ENCODE measurements at places on chromosomes 2 and 18. TPM values are rescaled to one million over a fixed set of nuclear protein-coding genes. Genes with fewer than 3 reads are reported as not detected.

The IL1F10 gene
- total RNA-seq: not detected

The TXNL1 gene
- 70.5 TPM for total RNA-seq

The SMAD4 gene
- 120 TPM for total RNA-seq

The LCT gene
- total RNA-seq: 0.22 TPM

The SERPINB12 gene
- not detected for total RNA-seq

The CCDC68 gene
- total RNA-seq: 1.3 TPM

The TFCP2L1 gene
- under 0.01 TPM for total RNA-seq

The FOXI3 gene
- total RNA-seq: not detected

The RAB6C gene
- not detected for total RNA-seq

The CLHC1 gene
- total RNA-seq: 22.1 TPM

The CLASP1 gene
- 60.8 TPM for total RNA-seq

The ASAP2 gene
- total RNA-seq: 69.8 TPM

The PPP1CB gene
- 355 TPM for total RNA-seq

The GPR45 gene
- total RNA-seq: not detected

The POTEI gene
- not detected for total RNA-seq

The SLC30A3 gene
- not detected for total RNA-seq

The LYPD1 gene
- 0.76 TPM for total RNA-seq

The POLR1B gene
- 13.9 TPM for total RNA-seq

The ATP8B1 gene
- total RNA-seq: 40.2 TPM

The DCC gene
- total RNA-seq: 0.13 TPM

The RESP18 gene
- not detected for total RNA-seq

The SERPINB11 gene
- total RNA-seq: not detected

All from articular chondrocyte of knee joint (primary cell).